Dermis microvascular lymphatic vessel endothelial cell (primary cell): ENCODE measurements at places on chromosomes 5 and 9. TPM values are rescaled to one million over a fixed set of nuclear protein-coding genes. Genes with fewer than 3 reads are reported as not detected.

RANBP3L gene
- total RNA-seq: under 0.01 and 0.13 TPM in 2 replicates

ANKDD1B gene
- 0.38 and 0.51 TPM in 2 replicates for total RNA-seq

SLC1A1 gene
- total RNA-seq: 4.2 and 7.2 TPM in 2 replicates

PCDHGC5 gene
- total RNA-seq: 0.26 and 0.51 TPM in 2 replicates

TSTD2 gene
- total RNA-seq: 8.6 and 13.0 TPM in 2 replicates

GRCh38 chr5:85205430-85205829 is 820.8 kb upstream of the EDIL3 start:
- DNase-seq: no peak

DNA sequence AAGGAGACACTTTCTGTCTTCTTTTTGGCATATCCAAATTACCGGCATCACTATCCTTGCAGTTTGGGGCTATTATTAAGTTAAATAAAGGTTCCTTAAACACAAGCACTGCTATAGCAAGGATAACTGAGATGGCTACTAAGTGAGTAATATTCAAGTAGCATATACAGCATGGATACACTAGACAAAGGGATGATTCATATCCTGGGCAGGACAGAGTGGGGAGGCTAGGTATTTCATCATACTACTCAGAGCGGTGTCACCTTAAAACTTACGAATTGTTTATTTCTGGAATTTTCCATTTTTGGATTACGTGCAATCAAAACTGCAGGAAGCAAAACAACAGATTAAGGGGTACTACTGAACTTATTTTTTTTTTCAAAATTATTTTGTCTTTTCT is 54.1 kb downstream of the FER start:
- DNase-seq: peak; percentile 93

- peak; percentile 61 for DNase-seq
Measured at GRCh38 chr5:15796096-15796495, 296.1 kb downstream of the FBXL7 start.

- no peak for DNase-seq
Measured at GRCh38 chr9:27043176-27043575, 37.7 kb upstream of the LRRC19 start.

- DNase-seq: no peak
Measured at GRCh38 chr5:158606233-158606632, 493.5 kb downstream of the EBF1 start.

DNA sequence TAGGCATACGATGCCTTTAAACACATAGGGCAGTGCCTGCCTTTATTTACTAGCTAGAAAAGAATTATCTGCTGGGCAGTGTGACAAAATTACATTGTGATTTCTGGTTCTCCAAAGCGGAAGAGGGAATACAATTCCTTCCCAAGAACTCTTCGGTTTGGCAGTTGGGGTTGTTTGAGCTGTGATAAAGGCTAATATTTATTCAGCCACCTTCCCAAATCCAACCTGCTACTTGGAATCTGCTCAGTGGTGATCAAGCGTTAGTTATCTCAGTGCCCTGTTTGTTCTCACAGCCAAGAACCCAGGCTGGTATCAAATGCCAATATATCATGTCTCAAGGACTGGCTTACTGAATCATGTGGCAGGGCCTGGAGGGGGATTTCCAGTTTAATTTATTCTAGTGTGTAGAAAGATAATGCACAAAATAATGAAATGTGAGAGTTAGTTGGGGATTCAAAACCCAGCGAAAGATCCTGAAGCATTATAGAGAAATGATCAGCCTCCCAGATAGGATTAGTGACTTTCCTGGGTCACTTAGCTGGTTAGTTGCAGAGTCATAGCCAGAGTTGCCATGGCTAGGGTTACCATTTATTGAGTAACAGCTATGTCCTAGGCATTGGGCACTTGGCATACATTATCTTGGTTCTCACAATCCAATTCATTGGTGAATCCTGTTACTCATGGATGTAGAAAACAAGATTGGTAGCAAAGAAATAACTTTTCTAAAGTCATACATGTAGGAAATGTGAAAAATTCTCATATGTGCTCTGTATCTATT is 457.0 kb upstream of the KLF4 start:
- DNase-seq: no peak

- DNase-seq: no peak
Measured at GRCh38 chr9:18539203-18539693, 65.3 kb downstream of the ADAMTSL1 start.

DNA sequence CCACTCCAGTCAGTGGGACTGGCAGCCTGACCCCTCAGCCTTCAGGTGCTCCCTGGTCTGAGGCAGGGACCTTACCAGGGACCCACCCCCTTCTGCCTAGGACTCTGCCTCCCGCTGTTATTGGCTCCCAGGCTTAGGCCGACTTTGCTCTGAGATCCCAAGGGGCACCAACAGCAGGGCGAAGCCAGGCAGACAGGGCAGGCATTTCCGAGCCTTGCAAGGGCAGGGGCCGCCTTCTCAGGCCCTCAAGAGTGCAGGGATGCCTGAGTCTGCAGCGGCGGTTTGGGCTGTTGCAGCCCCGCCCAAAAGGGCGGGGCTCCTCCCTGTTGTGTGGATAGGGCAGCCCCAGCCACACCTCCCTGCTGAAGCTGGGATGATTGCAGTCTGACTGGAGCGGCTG is 644.6 kb downstream of the PRR16 start:
- no peak for DNase-seq

DNA sequence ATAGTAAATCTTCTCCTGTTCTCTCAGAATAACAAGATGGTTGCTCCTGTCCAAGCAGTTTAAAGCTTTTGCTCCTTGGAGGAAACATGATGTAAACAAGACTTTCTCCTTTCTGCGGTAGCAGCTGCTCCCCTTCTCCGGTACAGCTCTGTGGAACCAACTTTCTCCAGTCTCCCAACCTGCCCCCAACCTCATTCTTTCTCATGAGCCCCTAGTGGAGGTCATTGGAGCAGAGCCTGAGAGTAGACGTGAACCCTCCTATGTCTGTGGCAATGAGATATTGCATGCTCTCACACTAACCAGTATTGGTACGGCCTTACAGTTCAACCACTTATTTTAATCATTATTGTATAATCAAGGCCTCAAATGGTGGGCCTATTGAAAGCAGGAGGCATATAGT is 483.8 kb upstream of the CDH10 start:
- no peak for DNase-seq
